Kidney glomerular epithelial cell (primary cell): ENCODE measurements at places on chromosomes 5 and 9.

- no peak for DNase-seq
Observed at GRCh38 chr5:40022057-40022456, 597.3 kb upstream of the DAB2 start.

DNA sequence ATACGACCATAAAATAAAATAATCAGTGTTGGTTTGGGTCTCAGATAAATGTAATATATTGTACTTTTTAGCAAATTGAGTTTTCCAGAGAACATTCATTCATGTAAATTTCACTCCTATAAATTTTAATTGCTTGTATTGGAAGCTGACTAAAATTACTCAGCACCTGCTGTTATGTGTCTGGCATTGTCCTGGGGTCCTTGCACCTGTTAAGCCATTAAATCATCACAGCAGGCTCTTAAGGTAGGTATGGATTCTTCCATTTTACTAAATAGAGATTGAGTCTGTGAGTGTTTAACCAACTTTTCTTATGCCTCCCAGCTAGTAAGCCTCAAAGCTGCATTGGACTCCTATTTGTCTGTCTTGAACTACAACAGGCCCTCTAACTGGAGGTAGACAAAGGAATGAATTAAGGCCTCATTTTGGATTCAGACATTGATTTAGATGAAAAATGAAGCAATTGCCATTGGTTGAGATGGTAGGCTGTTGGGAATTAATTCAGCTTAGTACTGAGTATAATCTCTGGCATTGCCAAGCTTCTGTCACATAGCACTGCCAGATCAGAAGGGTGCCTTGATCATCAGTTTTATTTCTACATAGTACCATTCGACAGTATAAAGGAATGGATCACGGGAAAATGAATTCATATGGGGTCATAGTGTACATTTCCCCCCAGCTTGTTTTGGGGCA is 78.9 kb downstream of the PARP8 start:
- DNase-seq = no peak

GRCh38 chr9:1458503-1458902 is 408.3 kb downstream of the DMRT2 start:
- peak; percentile 58 for DNase-seq

- no peak for DNase-seq
Observed at GRCh38 chr9:78746010-78746409, 449.1 kb downstream of the PSAT1 start.

- DNase-seq = no peak
Observed at GRCh38 chr9:89719202-89719601, 114.4 kb downstream of the GADD45G start.

GRCh38 chr5:73426034-73426433 is 22.5 kb downstream of the FOXD1 start:
- no peak for DNase-seq

DNA sequence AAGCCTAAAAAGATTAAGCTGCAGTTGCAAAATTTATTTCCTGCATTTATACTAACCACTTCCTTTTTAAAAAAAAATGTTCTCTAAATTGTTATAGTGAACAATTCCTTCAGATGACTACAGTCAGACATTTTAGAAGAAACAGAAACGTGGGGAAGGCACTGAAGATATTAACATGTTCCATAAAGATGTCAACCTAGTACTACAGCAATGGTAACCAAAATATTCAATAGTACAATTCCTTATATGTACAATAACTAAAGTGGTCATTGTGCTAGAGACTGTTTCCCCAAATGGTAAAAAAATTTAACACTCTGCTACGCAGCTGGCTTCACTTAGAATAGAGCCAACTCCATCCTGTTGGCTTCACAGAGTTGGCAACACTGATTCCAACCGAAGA is 97.7 kb downstream of the FNBP1 start:
- DNase-seq = no peak

GRCh38 chr5:127994087-127994660 is 89.4 kb upstream of the SLC12A2 start:
- no peak for DNase-seq

DNA sequence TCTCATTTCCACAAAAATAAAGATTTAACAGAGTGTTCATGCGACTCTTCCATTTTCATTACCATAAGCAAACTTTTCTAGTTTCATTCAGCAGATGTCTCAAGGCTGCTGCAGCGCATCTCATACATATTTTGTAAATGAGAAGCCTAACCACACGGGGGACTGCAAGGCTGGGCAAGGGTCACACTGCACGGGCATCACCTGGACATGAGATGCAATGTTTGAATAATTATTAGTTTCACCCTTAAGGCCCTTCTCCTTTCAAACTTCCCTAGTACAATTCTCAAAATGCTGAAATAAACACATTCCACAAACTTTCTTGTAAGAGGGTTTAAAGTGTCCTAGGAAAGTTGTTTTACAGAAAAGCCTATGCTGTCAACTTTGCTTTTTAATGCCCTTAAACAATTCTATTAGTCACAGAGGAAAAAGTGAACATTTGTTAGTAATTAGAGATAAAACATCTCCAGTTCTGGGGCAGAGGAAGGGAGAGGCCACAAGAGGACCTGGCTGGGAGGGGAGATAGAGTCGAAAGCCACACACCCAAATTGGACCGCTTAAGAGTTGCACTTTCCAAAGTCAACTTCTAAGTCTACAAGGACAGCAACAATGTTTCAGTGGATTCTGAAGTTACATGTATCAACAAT is 1.3 kb downstream of the DENND1A start:
- DNase-seq = no peak

GRCh38 chr9:24071091-24071490 is 245.1 kb upstream of the ELAVL2 start:
- no peak for DNase-seq

- DNase-seq = peak; percentile 16
Observed at GRCh38 chr5:159133041-159133741, 33.5 kb upstream of the EBF1 start.

DNA sequence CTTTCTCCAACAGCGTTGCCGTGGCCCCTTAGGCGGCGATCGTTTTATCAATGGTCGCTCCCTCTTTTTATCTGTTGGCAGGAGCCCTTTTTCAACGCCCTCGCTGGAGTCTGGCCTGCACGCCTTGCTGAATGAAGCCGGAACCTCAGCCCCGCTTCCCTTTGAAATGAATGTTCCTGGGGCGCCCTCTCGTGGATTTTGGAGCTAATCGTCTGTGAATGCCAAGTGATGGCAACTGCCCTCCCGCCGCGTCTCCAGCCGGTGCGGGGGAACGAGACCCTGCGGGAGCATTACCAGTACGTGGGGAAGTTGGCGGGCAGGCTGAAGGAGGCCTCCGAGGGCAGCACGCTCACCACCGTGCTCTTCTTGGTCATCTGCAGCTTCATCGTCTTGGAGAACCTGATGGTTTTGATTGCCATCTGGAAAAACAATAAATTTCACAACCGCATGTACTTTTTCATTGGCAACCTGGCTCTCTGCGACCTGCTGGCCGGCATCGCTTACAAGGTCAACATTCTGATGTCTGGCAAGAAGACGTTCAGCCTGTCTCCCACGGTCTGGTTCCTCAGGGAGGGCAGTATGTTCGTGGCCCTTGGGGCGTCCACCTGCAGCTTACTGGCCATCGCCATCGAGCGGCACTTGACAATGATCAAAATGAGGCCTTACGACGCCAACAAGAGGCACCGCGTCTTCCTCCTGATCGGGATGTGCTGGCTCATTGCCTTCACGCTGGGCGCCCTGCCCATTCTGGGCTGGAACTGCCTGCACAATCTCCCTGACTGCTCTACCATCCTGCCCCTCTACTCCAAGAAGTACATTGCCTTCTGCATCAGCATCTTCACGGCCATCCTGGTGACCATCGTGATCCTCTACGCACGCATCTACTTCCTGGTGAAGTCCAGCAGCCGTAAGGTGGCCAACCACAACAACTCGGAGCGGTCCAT is 10.0 kb downstream of the S1PR3 start:
- peak; percentile 79 for DNase-seq

- peak; percentile 85 for DNase-seq
Observed at GRCh38 chr5:95846554-95847260, 24.2 kb upstream of the GLRX start.

- no peak for DNase-seq
Observed at GRCh38 chr9:132169672-132170392, 8.0 kb downstream of the NTNG2 start.

DNA sequence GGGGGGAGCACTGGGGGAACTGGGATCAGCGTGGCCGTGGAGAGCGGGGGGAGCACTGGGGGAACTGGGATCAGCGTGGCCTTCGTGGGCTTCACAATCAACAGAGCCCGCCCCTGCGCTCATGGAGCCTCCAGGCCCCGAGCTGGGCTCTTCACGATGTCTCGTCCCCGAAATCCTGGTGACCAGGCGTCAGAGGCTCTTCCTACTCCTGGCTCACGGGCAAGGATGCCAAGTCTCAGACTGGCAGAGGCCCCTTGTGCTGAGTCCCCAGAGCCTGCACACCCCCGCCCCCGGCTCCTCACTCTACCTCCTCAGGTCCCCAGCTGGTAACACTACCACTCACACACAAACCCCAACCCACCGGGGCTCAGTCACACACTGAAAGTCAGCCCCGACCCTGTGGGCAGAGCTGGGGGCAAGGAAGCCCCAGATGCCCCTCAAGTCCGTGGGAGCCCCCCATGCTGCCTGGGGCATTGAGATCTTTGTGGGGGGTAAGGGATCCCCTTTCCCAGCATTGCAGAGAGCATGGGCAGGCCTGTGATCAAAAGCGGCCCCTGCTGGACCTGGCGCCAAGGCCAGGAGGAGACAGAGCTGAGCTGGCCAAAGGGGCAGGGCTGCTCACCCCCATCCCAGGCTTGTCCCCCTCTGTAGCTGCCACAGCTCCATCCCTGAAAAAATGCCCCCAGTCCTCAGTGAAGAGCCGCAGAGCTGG is 26.7 kb downstream of the LHX3 start:
- no peak for DNase-seq
